ENCODE measurements at places on chromosomes 1 and 21. TPM values are rescaled to one million over a fixed set of nuclear protein-coding genes. Genes with fewer than 3 reads are reported as not detected.

VAV3 gene
- total RNA-seq, result 6.1 TPM

OR10J1 gene
- total RNA-seq, result not detected

GBP7 gene
- total RNA-seq, result not detected

ZNF593OS gene
- total RNA-seq, result not detected

NHLH1 gene
- total RNA-seq, result 0.66 TPM

OR2T35 gene
- total RNA-seq, result not detected

CFAP141 gene
- not detected for total RNA-seq

GPR3 gene
- total RNA-seq, result 3.2 TPM

ZSWIM5 gene
- total RNA-seq, result 0.15 TPM

SH3GLB1 gene
- total RNA-seq, result 66.8 TPM

ITGB2 gene
- total RNA-seq, result 294 TPM

F13B gene
- not detected for total RNA-seq

SH2D1B gene
- total RNA-seq, result 0.10 TPM

ZNF683 gene
- not detected for total RNA-seq

U2AF1 gene
- 17.9 TPM for total RNA-seq

ATP6V0B gene
- 187 TPM for total RNA-seq

NTRK1 gene
- 49.8 TPM for total RNA-seq

MMEL1 gene
- 0.86 TPM for total RNA-seq

FGR gene
- total RNA-seq, result 0.21 TPM
